A673 (cell line): ENCODE measurements at places on chromosomes 1 and 21.

- no peak for DNase-seq
Observed at GRCh38 chr1:24864370-24864777, 65.7 kb downstream of the RUNX3 start.

- DNase-seq, result no peak
Observed at GRCh38 chr1:110766336-110766647, 91.6 kb upstream of the KCNA3 start.

GRCh38 chr1:173285048-173285447 lies 77.9 kb upstream of the TNFSF4 start:
- no peak for DNase-seq

- peak; percentile 62 for DNase-seq
Observed at GRCh38 chr1:205356440-205357139, at the start of gene KLHDC8A. Gene KLHDC8A (minus strand): TSS chr1:205356922. CDS start chr1:205343604, 13,318 bp downstream.

- no peak for DNase-seq
Observed at GRCh38 chr1:245121523-245121922, 33.3 kb upstream of the KIF26B start.

DNA sequence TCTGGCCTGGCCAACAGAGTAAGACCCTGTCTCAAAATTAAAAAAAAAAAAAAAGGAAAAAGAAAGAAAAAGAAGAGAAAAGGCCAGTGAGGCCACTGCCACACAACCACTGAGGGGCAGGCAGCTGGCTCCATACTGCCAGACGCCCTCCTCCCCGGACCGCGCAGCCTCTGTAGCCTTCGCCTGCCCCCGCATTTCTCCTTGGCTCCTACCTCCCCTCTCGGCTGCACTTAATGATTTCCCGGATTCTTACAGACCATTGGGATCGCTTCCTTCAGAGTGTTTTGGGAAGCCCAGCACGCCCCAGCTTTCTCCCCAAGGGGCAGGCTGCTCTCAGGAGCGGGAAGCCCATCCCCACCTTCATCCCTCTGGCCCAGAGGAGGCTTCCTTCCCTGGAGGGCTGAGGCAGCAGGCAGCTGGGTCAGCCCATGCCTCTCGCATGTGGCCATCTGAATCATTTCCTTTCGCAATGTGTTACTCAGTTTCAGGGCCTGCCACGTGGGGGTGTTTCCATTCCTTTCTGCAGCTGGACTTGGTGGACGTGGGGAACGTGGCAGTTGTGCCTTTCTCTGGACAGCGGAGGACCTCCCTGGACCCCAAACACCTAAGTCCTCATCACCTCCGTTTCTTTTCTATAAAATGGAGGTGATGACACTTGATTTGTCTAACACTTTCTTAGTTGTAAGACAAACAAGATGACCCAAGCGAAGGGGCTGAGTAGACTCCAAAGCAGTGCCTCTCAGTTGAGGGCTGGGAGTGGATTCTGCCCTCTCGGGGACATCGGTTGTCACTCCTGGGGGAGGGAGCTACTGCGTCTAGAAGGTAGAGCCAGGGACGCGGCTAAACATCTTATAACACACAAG lies 2.3 kb downstream of the SLC2A5 start:
- no peak for DNase-seq

DNA sequence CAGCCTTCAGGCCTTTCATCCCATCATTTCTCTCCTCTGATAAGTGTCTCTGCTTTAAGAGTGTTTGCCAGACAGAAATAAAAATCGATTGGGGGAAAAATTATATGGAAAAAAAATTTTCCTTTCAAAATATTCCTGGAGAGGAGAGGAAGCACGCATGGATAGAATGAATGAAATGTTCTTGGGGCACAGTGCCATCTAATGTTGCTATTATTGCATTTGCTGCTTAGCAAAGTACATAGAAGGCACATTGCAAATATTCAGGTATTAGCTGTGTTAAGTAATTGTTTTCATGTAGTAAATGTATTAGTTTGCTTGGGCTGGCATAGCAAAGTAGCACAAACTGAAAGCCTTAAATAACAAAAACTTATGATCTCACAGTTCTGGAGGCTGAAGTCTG lies 18.1 kb downstream of the B3GALT5 start:
- DNase-seq, result no peak

DNA sequence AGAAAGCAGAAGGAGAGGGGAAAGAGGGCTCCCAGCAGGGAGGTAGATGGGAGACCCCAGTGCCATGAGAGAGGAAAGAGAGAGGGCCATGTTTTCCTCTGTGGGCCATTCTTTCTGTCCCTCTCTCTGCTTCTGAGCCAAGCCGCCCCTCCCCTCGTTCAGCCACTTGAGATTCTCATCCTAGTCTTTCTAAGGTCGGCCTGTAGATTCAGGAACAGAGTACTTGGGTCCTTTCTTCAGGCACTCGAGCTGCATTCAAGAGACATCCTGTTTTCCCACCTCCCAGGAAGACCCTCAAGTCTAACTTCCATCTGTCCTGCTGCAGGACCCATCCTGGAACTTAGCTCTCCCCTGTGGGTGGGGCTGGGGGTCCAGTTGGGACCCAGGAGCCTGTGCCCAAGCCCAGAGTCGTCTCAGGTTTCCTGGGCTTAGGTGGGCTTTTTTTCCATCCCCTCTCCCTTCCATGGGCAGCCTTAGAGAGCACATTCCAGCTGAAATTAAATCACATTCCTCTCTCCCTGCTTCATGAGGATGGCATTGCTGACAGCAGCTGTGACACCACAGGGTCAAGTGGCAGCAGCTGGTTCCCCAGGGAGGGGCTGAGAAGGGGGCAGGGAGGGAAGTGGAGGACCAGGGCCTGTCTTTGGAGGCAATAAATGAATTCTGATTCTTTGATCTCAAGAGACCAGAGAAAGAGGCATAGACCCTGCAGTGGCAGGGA lies 13.0 kb downstream of the NES start:
- DNase-seq, result no peak

DNA sequence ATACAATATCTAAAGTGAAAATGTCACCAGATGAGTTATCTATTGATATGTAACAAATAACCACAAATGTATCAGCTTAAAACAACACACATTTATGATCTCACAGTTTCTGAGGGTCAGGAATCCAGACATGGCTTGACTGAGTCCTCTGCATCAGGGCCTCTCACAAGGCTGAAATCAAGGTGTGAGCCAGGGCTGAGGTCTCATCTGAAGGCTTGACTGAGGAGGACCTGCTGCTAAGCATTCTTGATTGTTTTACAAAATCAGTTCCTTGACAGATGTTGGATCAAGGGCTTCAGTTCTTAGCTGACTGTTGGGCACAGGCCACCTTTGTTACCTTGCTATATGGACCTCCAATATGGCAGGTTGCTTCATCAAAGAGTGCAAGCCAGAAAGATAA lies 483.7 kb downstream of the CAMTA1 start:
- no peak for DNase-seq

- peak; percentile 64 for DNase-seq
Observed at GRCh38 chr1:101291562-101292380, 55.0 kb downstream of the S1PR1 start.

DNA sequence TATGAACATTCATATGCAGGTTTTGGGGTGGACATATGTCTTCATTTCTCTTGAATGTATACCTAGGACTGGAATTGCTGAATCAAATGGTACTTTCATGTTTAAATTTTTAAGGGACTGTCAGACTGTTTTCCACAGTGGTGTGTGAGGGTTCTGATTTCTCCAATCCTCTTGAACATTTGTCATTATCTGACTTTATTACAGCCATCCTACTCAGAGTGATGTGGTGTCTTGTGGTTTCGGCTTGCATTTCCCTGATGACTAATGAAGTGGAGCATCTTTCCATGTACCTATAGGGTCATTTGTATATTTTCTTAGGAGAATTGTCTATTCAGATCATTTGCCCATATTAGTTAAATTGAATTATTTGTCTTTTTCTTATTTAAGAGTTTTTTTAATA lies 35.4 kb upstream of the ZNF281 start:
- no peak for DNase-seq

DNA sequence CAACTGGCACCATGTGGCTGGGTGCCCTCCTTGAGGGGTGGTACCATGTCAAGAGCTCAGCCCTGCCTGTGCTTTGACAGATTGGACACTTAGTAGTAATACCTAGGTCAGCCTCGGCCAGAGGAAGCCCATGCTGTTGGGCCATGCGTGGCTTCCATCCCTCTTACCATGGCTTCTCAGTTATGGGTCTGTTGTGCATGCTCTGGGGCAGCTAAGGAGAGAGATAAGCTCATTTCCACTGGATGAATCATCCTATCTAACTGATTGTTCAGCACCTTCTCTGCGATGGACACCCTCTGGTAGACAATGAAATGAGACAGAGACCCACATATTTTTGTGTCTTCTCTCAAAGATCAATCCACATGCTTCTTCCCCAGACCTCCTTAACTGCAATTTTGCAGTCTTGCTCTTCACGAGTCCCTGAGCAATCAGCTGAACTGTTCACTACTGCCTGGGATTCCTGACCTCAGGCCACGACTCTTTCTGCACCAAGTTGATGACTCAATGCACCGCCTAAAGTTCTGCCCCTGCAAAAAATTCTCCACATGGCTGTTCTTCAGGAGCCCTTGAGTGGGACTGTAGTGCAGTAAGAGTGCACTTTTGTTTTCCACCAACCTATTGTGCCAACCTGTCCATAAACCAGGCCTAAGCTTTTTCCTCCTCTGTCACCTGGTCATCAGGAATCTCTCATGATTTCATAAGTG lies 6.9 kb upstream of the TRIM62 start:
- DNase-seq, result no peak

DNA sequence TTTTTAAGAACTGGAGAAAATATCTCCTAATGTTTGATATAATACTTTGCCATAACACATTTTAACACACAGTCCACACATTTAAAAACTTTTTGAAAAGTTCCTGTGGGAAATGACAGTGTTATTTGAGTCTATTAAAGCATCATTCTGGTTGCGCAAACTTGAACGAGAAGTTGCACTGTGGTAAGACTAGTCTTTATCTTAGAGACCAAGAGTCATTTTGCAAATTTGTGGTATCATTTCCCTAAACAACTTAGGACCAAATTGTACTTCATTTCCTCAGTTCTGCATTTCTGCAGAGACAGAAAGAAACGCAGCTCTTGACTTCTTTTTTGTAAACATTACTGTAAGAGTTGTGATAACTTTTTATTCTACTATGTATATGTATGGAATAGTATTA lies at the start of gene RGS18:
TSS of gene RGS18 (plus strand) at position 282 of the 400 bp plus-strand sequence. CDS start 176 bp downstream, outside the sequence.
- peak; percentile 30 for DNase-seq

DNA sequence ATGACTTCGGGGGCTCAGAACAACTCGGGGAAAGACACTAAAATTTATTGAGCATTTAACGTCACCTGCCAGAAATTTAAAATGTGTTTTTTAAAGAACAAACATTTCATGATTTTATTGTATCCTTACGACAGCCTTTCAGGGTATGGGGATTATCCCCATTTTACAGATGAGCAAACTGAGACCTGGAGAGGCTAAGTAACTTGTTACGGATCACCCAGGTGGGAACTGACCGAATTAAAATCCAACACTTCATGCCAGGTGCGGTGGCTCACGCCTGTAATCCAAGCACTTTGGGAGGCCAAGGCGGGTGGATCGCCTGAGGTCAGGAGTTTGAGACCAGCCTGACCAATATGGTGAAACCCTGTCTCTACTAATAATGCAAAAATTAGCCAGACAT lies 50.9 kb downstream of the DISC1 start:
- DNase-seq, result no peak

- DNase-seq, result no peak
Observed at GRCh38 chr1:82782599-82782998, 981.9 kb downstream of the ADGRL2 start.

- DNase-seq, result no peak
Observed at GRCh38 chr1:48338257-48338656, 115.7 kb downstream of the SLC5A9 start.

DNA sequence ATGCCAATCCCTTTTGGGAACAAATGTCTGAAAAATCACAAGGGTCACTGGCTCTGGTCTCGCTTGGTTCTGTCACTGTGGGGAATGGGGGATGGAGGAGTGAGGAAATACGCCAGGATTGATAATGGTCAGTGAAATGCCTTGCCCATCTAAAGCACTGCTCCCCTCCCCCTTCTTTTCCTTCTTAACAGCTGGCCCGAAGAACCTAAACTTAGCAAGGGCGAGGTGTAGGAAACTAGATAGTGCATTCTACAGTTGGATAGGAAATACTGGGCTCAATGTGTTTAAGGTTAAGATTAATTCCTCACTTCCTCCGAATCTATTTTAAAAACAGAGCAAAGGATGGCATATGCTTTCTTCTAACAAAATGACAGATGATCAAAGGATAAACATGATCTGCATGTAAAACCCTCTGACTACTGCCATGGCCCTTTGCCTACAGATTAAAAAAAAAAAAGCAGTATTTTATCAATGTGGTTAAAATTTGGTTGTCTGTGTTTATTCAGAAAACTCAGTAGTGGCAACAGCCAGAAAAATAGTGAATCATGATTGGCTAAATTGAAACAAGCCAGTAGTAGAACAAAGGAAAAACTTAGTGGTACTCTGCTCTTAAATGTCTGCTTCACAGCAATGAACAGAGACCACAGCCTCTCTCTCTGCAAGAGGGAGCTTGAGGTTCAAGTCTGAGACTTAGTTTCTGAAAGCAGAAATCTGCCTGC lies 86.1 kb upstream of the VAV3 start:
- no peak for DNase-seq

- no peak for DNase-seq
Observed at GRCh38 chr1:184418652-184419349, 32.0 kb downstream of the C1orf21 start.

- DNase-seq, result peak; percentile 20
Observed at GRCh38 chr1:238951809-238952208, 434.6 kb upstream of the CHRM3 start.

GRCh38 chr21:44506279-44507255 lies 33.4 kb downstream of the KRTAP10-1 start:
- no peak for DNase-seq

DNA sequence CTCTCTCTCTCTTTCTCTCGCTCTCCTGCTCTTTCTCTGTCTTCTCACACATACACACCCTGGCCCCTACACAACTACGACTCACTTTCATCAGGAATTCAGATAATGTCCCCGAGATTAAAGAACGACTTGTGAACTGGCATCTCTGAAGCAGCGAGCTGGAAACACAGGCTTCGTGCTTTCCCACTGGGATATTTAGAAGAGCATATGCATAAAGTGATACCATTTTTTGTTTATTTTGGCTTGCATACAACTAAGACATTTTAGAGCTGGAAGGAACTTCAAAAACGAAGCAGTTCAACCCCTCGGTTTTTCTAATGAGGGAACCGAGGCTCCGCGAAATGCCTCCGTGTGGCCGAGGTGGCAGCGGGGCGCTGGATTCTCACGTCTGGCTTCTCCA lies 88.6 kb downstream of the ZBTB18 start:
- no peak for DNase-seq

DNA sequence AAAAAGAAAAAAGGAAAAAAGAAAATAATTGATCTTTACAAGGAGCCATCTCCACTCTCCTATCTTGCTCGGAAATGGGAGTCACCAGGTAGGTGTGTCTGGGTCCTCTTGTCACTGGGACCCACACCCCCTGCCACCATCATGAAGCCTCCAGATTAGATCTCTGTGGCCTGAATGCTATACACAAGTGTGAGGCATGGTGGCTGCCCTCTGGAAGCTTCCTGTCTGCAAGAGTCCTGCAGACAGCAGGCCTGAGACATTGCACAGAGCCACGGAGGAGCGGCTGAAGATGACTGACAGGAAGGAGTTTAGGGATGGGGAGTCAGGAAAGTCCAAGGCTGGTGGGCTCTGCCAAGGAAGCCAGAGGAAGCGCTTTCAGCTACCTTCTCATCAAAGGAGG lies 16.2 kb downstream of the CDK18 start:
- no peak for DNase-seq

- DNase-seq, result no peak
Observed at GRCh38 chr1:9284061-9284460, 8.6 kb upstream of the SPSB1 start.

GRCh38 chr1:7503691-7504437 lies 267.2 kb upstream of the VAMP3 start:
- no peak for DNase-seq

- no peak for DNase-seq
Observed at GRCh38 chr1:182515556-182515955, 65.6 kb downstream of the RGSL1 start.
